ENCODE measurements at places on chromosomes 3 and 15.

DNA sequence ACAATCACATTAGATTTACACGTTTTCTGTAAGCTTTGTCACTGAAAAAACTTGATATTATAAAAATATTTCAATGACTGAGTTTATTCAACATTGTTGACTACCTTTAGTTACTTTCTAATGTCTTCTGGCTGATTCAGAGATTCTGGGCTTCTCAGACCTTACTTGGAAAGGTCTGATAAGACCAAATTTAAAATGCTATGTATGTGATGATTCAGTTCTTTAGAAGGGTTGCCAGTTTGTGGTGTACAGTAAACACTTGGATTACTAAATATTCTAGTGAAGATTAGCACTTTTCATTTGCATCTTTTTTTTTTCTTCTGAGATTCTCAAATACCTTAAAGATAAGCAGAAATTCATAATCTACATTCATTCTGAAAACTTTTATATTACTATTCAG, 49.8 kb downstream of the SGO1 start:
- DNase-seq: no peak

DNA sequence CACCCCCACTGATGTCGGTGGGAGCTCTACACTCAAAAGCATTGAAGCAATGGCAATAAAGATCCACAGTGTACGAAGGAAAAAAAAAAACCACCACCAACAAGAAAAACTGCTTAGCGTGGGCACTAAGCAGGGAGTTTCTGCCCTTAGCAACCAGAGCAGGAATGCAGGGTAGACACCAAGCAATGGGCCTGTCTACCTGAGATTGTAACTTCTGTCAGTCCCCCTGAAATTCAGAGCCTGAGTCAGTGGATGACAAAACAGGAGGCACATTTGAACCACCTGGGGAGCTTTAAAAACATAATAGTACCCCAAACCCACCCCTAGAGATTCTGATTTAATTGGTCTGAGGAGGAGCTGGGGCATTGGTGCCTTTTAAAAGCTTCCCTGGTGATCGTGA, 275.2 kb downstream of the SATB1 start:
- DNase-seq: no peak

- no peak for DNase-seq
Observed at GRCh38 chr3:133850034-133850433, 44.4 kb downstream of the SRPRB start.

DNA sequence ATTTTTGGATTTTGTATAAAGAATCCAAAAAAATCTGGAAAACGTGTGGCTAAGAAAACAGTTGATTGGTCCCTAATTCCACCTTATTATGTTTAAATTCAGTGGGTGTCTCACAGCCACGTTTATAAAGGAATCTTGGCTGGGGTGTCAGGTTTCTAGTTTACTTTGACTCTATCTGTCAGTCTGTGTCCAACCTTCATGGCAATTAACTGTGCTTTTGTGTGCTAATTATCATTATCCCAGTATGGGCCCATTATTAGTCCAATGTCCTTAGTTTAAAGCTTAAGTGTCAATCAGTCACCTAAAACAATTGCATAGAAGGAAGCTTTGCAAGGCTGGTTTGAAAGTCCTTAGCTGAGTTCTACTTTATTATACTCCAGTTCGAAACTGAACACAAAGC, 3.7 kb upstream of the CNTN4 start:
- DNase-seq: no peak

- DNase-seq: no peak
Observed at GRCh38 chr3:141767066-141767465, 3.9 kb downstream of the GRK7 start.

DNA sequence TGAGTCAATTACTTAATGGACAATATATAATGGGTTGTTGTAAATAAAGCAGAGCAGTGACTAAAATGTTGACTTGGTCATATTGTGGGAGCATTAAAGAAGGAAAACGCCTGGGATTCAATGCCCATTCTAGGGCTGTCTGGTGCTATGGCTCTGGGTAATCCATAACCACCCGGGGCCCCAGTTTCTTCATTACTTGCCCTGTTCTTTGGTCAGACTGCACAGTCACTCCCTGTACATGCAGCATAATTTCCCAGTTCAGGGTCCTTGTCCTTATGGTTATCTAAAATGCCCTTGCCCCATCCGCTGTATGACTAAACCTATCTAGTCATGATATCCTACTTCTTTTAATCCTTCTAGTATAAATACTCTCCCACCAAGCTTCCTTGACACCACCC, 27.5 kb upstream of the DENND4A start:
- DNase-seq: no peak

DNA sequence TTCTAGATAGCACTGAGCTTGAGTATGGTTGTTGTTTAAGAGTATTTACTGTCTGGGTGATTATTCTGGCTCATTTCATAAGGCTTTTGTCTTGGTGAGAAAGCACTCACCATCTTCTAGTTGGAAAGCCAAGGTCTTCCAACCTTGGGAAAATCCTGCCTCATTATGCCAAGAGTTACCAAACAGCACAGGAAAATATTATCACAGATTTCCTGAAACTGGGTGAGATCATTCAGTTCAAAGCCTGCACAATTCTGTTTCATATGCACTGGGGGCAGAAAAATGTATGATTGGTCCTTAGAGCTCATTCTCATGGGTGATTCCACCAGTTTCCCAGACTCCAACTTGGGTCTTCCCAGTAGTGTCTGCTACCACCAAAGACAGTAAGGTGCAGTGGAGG, 291.8 kb downstream of the RORA start:
- DNase-seq: no peak

Measured in NCI-H2171 (cell line).